ENCODE measurements at places on chromosomes 2 and 18. TPM values are rescaled to one million over a fixed set of nuclear protein-coding genes. Genes with fewer than 3 reads are reported as not detected.
A peak's percentile ranks its signal among the peaks of the same experiment; 100 is the strongest.

The ARHGAP15 gene
- 159 TPM for total RNA-seq

The NEUROD1 gene
- total RNA-seq = not detected

The GKN2 gene
- total RNA-seq = not detected

The GALR1 gene
- total RNA-seq = not detected

The CYRIA gene
- 3.5 TPM for total RNA-seq

- H3K4me1 ChIP-seq = no peaks in the 10 kb centered on the region
- no peaks in the 10 kb centered on the region for H3K36me3 ChIP-seq
- no peak for DNase-seq
- H3K4me3 ChIP-seq = no peak overlapping the region
- no peak overlapping the region for H3K27ac ChIP-seq
Measured at GRCh38 chr2:236682651-236683422, 113.2 kb downstream of the ACKR3 start.

- no peak overlapping the region for H3K4me3 ChIP-seq
- DNase-seq = no peak
- no peaks in the 10 kb centered on the region for H3K36me3 ChIP-seq
- H3K4me1 ChIP-seq = no peaks in the 10 kb centered on the region
- H3K27ac ChIP-seq = no peak overlapping the region
- no peaks in the 10 kb centered on the region for H3K27me3 ChIP-seq
Measured at GRCh38 chr2:145106293-145106692, 586.4 kb upstream of the ZEB2 start.

DNA sequence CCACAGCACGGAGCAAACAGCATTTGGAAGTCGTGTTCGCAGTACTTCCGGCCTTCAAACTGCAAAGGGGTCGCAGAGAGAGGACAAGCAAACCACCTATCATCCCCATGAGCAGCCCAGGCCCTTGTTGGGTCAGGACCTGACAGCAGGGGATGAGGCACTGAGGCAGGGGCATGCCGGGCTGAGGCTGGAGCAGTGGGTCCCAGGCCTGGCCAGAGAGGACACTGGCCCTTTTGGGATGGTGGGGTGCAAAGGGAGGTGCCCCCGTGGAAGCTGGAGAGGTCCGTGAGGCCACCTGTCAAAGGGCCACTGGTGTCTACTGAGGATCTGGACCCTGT is 8.9 kb downstream of the GPR17 start:
- H3K27ac ChIP-seq = no peak overlapping the region
- no peak overlapping the region for H3K4me3 ChIP-seq
- no peak for DNase-seq
- H3K36me3 ChIP-seq = no peaks in the 10 kb centered on the region
- peaks cover 40% of the 10 kb centered on the region for H3K27me3 ChIP-seq
- peaks cover 2% of the 10 kb centered on the region for H3K4me1 ChIP-seq

GRCh38 chr2:38709567-38710194 is 41.5 kb downstream of the SRSF7 start:
- H3K36me3 ChIP-seq = peaks cover 6% of the 10 kb centered on the region
- DNase-seq = peak; percentile 45
- H3K27ac ChIP-seq = peak overlapping the region; percentile 78
- H3K4me3 ChIP-seq = peak overlapping the region; percentile 32
- H3K27me3 ChIP-seq = no peaks in the 10 kb centered on the region

DNA sequence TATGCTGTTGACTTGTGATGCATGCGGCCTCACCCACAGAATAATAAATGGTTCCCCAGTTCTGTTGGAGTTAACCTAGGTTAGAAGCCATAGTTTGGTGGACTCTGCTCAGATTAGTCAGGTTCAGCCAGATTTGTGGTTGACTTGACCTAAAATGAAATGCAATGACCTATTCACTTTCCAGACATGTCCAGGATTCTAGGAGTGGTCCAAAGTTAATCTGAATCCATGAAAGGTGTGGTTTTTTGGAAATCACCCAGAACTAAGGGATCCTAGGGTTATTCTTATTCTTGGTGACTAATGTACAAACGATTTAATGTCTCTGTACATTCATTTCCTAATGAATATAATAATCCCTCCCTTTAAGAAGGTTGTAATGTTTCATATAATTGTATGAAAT is 88.9 kb upstream of the RBBP8 start:
- H3K27me3 ChIP-seq = no peaks in the 10 kb centered on the region
- no peaks in the 10 kb centered on the region for H3K36me3 ChIP-seq
- H3K27ac ChIP-seq = no peak overlapping the region

- peaks cover 18% of the 10 kb centered on the region for H3K27me3 ChIP-seq
- H3K4me3 ChIP-seq = no peak overlapping the region
- no peaks in the 10 kb centered on the region for H3K36me3 ChIP-seq
- H3K4me1 ChIP-seq = no peaks in the 10 kb centered on the region
- DNase-seq = no peak
Measured at GRCh38 chr2:27502142-27502541, 5.5 kb downstream of the GCKR start.

- no peaks in the 10 kb centered on the region for H3K36me3 ChIP-seq
- no peak overlapping the region for H3K27ac ChIP-seq
- no peak overlapping the region for H3K4me3 ChIP-seq
- H3K4me1 ChIP-seq = no peaks in the 10 kb centered on the region
- no peak for DNase-seq
Measured at GRCh38 chr2:240159251-240159839, 18.9 kb upstream of the OTOS start.

DNA sequence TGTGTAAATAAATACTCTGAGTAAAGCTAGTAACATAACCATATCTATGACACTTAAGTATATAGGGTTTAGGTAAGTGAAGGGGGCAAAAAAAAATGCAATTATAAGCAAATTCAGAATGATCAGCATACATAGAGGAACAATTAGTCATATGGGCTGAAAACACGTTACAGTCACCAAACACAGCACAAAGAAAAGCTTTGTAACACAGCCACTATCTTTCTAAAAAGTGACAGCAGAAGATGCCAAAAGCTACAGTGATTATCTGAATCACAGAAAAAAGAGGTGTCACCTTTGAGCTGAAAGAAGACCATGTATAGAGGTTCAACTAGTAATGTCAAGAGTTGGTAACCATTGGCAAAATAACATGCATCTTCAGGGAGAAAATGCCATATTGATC is 115.5 kb downstream of the ERBB4 start:
- DNase-seq = no peak
- no peaks in the 10 kb centered on the region for H3K4me1 ChIP-seq
- no peaks in the 10 kb centered on the region for H3K36me3 ChIP-seq
- no peak overlapping the region for H3K4me3 ChIP-seq
- no peak overlapping the region for H3K27ac ChIP-seq

DNA sequence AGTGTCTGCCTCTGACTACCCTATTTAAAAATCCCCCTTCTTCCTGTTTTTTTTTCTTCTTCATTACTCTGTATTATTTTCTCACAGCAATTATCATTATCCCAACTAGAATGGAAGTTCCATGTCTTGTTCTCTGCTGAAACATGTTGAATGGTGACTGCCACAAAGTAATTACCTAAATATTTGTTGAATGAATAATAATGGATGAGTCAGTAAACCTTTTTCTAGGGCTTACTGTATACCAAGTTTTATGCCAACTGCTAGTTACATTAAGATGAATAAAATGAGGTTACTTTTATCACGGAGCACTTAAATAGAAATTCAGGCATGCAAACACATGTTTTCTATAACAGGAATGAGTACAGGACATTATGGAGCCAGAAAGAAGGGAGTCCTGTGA is 490.6 kb downstream of the THSD7B start:
- H3K27me3 ChIP-seq = no peaks in the 10 kb centered on the region
- H3K27ac ChIP-seq = no peak overlapping the region
- H3K4me3 ChIP-seq = no peak overlapping the region
- H3K36me3 ChIP-seq = no peaks in the 10 kb centered on the region

- no peak overlapping the region for H3K4me3 ChIP-seq
- no peaks in the 10 kb centered on the region for H3K27me3 ChIP-seq
- DNase-seq = no peak
- H3K4me1 ChIP-seq = peaks cover 36% of the 10 kb centered on the region
Measured at GRCh38 chr2:160411167-160411566, 82.4 kb downstream of the RBMS1 start.

DNA sequence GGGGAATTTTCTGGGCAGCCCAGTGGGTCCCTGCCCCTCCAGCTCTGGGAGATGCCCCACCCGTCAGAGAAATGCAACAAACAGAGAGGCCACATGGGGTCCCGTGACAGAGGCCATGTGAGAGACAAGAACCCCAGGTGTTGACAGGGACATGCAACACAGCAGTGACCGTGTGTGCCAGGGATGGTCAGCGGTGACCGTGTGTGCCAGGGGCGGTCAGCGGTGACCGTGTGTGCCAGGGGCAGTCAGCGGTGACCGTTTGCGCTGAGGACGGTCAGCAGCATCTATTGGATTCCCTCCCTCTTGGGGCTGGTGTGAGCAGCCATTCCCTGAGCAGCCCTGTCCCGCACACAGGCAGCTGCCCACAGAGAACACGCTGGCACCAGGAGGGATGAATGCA is 146.6 kb upstream of the OTOS start:
- H3K4me1 ChIP-seq = no peaks in the 10 kb centered on the region
- H3K4me3 ChIP-seq = no peak overlapping the region
- H3K36me3 ChIP-seq = no peaks in the 10 kb centered on the region
- DNase-seq = no peak
